ENCODE measurements at places on chromosomes 2 and 18.

GRCh38 chr18:32801228-32801627 lies 28.4 kb upstream of the KLHL14 start:
- DNase-seq: no peak

GRCh38 chr2:193520709-193521458 lies 1326.2 kb upstream of the TMEFF2 start:
- DNase-seq: no peak

DNA sequence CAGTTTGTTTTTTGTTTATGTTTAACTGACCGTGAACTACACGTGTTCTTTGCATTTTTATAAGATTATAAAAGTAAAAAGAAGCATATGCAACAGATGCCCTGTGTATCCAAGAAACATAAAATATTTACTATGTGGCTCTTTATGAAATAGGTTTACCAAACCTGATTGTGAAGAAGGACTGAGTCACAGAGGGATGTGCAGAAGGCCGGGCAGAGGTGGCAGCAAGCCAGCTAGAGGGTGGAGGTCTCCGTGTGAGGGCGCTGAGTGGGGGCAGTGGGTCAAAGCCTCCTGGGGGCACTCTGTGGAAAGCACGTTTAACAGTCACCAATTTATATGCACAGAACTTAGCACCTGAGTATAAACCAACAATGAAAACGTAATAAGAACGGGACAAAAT lies 97.2 kb downstream of the TMEM18 start:
- no peak for DNase-seq

DNA sequence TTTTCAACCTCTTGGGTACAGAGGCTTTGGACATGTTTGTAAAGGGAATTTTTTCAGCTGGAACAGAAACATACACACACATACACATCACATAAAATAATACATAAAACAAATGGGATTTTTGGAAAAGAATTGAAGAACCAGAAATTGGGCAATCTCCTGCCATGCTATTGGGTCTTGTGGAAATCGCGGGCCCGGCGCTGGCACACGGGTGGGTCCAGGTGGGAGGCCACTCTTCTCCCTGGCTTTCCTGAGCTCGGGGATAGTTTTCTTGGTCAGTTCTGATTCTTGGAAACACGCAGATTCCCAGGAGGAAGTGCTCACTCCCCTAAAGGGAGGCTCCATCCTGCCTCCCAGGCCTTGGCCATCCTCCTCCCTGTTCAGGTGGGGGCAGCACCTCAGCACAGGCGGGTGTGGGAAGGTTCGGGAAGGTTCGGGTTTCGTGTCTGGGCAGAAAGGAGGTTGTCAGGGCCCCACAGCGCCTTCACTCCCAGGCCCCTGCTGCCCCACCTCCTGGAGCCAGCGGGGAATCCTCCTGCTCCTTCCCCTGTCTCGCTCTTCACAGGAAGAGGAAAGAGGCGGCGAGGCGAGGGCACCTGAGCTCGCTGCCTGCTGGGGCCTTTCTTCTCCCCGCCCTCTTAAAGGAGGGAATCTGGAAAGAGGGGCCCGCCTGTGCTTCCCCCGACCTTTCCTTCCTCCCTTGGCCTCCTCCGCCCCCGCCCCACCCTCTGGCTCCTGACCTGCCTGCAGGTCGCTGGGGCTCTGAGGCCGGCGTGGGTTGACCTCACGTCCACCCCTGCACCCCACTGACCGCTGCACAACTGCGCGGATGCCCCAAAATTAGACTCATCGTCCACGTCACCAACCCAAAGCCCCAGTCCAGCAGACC lies 97.8 kb upstream of the PXDN start:
- DNase-seq: no peak

DNA sequence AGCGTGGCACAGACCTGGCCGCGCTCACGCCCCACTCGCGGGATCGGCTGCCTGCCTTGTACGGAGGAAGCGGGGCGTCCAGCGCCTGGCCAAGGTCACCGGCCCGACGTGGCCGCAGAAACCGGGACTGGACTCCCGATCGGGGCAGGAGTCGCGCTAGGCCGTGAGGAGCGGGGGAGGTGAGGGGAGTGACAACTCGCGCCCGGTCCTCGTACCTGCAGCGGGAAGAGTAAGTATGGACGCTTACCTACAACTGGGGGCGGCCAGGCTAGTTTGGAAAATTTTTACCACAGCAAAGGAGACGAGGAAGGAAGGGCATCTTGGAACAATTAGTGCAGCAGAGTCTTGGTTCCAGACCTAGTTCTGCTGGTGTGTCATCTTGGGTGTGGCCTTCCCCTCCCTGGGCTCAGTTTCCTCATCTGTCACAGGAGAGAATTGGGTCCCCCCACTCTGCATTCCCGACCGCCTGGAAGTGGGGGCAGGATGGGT lies 693 bp downstream of the UBE2F start:
- DNase-seq: no peak

GRCh38 chr2:232458661-232459418 lies 2.9 kb downstream of the ALPI start:
- DNase-seq: no peak

DNA sequence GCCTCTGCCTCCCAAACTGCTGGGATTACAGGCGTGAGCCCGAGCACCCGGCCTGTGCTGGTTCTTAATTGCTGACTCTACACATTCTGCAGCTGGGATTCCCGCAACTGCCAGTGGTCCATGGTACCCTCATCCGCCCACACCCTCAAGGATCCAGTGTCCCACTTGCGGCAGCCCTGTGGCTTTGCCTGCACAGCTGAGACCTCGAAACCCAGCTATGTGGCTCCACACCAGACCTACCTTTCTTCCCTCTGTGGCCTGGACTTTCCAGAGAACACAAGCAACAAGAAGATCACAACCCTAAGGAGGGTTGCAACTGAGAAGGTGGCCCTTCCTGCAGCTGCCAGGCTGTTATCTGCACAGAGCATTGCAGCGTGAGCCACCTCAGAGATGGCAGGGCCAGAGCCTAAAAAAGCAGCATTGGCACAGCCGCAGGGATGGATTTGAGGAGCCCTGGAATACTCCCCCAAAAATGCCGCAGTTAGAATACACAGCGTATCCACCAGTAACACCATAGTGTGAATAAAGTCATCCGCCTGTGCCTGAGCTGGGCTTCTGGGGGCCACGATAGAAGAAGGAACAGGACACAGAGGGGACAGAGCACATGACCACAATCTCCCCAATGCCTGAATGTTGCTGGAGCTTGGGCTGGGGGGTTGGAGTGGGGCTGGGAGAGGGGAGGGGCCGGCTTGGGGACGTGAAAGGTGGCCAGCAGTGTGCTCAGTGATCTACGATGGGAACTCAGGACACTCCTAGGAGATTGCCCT lies 1.9 kb downstream of the GPR55 start:
- no peak for DNase-seq

DNA sequence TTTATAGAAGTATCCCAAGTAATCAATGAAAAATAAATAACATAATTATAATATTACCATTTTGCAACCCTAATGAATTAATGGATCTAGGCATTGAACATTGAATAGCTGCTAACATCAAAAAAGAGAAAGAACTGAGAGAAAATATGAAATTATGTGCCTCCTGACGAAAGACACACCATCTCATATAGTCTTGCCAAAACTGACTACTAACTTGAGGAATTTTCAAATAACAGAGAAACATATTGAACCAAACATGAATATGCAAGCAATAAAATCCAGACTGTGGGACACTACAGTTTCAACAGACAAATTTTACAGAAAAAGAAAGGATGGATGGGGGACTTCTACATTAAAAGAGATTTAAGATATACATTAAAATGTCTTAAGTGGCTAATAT lies 165.7 kb downstream of the WDPCP start:
- no peak for DNase-seq

GRCh38 chr18:40851014-40851429 lies 1104.0 kb upstream of the PIK3C3 start:
- no peak for DNase-seq

DNA sequence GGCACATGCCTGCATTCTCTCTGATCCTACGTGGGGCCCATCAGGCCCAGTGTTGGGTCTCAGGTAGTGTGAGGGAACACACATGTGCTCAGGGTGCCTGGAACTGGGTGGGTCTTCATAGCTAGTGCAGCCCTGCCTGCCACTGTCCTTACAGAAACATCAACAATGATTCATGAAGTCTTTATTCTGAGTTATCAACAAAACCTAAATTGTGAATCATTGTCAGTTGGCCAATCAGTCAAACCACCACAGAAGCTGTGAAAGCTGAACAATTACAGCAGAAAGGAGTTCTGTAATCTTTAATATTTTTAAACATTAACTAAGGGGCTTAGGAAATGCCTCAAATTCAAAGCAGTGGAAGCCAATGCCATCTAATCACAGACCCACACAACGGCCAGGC lies 82.8 kb upstream of the ZNF521 start:
- no peak for DNase-seq

DNA sequence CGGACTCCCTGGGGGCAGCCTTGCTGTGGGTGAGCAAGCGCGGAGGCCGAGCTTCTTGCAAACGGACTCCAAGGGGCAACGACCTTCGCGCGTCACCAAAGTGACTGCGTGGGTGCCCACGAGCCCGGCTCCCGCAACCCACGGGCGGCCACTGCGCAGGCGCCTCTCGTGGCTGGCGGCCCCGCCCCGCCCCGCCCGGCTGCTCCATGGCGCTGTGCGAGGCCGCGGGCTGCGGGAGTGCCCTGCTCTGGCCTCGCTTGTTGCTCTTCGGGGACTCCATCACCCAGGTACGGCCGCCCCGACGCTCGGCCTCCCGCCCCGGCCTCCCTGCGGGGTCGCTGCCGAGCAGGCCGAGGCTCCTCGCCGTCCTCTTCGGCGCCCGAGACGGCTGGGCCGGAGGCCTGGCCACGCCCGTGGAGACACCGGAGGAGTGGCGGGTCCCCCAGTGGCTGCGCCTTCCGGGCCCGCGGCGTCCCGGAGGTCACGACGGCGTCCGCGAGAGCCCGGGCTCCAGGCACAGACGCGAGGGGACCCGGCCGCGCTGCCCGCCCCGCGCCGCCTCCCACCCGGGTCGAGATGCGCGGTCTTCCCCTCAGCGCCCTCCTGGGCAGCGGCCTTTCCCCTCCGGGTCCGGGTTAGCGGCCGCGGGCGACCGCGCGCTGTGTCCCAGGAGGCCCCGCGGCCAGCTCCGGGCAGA lies at the start of gene IAH1:
TSS of gene IAH1 (plus strand) at position 191 of the 697 bp plus-strand sequence. CDS start at position 207, 16 bp downstream.
- peak; percentile 39 for DNase-seq

DNA sequence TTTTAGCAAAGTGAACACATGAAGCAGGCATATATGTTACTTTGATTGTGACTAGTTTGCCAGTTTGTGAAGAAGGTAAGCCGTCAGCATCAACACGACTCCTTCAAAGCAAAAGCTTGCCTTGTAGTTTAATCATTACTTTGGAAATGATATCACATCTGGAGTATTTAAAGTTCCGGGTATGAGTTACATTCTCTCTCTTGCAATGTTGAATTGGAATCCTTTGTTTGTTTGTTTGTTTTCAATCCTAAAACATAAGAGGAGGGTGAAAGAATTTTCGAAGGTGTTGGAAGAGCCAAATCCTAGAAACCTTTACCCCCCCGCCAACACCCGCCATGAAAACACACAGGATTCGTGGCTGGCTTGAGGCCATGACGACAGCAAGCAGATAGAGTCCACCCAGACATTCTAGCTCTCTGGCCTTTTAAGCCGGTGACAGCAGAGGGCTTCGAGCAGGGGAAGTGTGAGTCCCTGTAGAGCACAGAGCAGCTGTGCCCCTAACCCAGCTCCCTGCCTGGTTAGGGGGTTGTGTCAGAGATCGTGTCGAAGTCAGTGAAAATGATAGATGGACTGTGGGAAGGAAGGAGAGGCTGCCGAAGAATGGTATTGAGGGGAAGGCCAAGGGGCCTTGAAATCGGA lies 103.8 kb upstream of the SMIM21 start:
- no peak for DNase-seq

- DNase-seq: no peak
Observed at GRCh38 chr2:187232749-187233148, 215.3 kb downstream of the CALCRL start.

Data from stimulated activated CD8-positive, alpha-beta memory T cell treated with anti-CD3 and anti-CD28 coated beads, Interleukin-15, amount 100 ng/mL, for 1 hour (primary cell).